ENCODE measurements at places on chromosomes 13 and 19.
A peak's percentile ranks its signal among the peaks of the same experiment; 100 is the strongest.

GRCh38 chr19:17703824-17704463, 15.3 kb upstream of the MAP1S start:
- peak; percentile 67 for DNase-seq

DNA sequence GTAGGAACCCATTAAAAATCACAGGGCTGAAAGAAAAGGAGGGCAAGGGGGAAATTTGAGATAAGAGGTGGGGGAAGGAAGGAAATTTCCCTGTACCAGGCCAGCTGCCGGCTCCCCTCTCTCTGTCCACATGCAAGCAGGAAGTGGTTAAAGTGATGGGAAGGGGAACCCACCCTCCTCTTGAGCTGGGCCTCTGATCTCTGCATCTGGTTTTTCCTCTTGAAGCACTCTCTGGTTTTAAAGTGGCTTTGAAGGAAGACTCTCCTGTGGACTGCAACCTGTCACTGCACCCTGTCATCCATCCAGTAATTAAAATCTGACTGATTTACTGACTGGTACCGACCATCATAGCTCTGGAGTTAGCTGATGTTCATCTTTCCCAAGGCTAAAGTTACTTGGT, 239.6 kb downstream of the TSHZ3 start:
- DNase-seq, result peak; percentile 2

GRCh38 chr19:7550169-7550770, 14.8 kb downstream of the PNPLA6 start:
- DNase-seq, result no peak

DNA sequence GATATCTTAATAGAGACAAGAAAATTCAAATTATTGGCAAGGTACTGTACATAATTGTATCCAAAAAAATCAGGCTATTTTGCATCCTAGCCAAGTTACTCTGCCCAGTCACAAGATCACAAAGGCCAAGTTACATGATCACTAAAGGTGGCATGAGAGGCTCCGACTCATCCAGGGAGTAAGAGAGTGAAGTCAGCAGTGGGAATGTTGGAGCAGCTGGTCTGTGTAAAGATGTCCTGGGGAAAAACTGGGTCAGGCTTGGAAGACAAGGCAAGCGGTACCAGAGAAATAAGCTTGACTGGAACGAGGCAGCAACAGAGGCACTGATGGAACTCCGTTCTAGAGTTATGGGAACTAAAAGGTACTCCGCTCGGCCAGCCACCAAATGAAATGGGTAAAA, 50.2 kb upstream of the PSG2 start:
- no peak for DNase-seq

- no peak for DNase-seq
These were observed 3.7 kb downstream of the GADD45B start for GRCh38 chr19:2479556-2480194.
